GM04503 (cell line): ENCODE measurements at places on chromosomes 11 and 22.
A peak's percentile ranks its signal among the peaks of the same experiment; 100 is the strongest.

- no peak for DNase-seq
Measured at GRCh38 chr11:124791626-124792341, 8.4 kb downstream of the MSANTD2 start.

DNA sequence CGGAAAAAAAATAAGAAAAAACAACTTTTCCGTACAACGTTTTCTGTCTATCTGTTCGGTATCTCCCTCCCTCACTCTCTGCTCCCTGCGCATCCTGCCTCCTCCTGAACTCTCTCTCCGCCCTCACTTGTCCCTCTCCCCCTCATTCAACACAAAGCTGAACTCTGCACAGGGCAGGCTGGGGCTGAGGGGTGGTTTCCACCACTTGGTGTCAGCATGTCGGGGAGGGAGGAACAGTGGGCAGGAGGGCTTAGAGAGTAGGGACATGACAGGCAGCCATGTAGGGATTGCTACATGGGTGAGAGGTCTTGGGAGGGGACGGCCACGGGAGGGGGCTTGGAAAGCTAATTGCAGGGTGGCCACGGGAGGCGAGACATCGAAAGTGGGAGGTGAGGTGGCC is 17.6 kb downstream of the SLC22A12 start:
- no peak for DNase-seq

GRCh38 chr11:130677486-130678153 is 229.2 kb downstream of the ADAMTS15 start:
- DNase-seq = peak; percentile 86

- no peak for DNase-seq
Measured at GRCh38 chr22:50257041-50257440, 4.4 kb downstream of the MAPK12 start.
